Renal cortical epithelial cell (primary cell): ENCODE measurements at places on chromosomes 16 and 17.

DNA sequence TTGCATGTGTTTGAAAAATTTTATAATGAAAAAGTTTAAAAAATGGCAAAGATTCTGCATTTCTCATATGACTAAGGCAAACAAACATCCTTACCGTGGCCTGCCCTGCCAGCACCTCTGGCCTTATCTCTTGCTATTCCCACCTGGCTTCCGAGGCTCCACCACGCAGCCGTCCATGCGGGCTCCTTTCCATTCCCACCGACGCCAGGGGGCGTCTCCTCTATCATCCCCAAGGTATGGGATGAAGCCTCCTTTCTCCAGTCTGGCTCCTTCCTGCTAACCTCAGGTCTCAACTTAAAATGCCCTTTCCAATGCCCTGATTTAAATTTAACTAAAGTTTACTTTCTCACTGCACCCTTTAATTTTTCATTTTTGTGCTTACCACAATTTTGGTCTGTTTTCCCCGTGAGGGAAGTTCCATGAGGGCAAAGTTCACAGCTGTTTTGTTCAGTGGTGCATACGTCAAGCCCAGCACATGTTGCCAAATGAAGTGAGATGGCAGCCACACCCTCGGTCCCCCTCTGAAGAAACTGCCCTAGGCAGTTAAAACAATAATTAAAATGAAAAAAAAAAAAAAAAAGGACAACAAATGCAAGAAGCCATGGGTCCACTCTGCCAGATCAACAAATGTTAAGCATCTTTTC, 13.3 kb upstream of the SDK2 start:
- DNase-seq, result peak; percentile 5

DNA sequence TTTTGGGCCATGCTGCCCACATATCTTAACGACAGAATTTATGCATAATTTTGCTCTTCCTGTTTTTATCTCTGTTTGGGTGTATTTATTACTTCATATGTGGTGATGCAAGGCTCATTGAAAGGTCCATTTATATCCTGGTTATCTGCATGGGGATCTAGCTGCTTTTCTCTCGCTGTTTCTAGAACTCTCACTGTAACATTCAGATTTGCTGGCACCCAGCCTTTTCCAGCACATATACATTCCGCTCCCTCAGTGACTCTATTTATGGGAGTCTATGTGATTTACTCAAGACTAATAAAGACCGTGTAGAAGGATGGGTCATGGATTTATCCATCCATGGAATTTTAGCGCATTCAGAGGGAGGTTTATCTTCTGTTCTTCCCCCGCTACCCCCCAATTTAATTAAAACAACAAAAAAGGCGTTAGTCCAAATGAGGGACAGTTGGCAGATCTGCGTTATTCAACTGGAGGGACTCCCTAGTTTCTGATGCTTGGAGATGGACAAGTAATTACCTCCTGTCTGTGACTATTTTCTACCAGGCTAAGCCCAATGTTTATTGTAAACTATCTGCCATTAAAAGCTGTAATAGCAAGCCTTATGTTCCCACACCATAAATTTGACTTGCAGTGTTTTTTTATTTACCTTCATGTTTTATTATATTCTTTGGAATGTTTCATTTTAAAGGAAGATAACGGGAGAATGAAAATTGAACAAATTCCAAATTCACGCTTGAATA, 19.8 kb upstream of the MARCHF10 start:
- DNase-seq, result no peak

GRCh38 chr16:47947723-47948122, 208.1 kb downstream of the ABCC12 start:
- DNase-seq, result no peak

DNA sequence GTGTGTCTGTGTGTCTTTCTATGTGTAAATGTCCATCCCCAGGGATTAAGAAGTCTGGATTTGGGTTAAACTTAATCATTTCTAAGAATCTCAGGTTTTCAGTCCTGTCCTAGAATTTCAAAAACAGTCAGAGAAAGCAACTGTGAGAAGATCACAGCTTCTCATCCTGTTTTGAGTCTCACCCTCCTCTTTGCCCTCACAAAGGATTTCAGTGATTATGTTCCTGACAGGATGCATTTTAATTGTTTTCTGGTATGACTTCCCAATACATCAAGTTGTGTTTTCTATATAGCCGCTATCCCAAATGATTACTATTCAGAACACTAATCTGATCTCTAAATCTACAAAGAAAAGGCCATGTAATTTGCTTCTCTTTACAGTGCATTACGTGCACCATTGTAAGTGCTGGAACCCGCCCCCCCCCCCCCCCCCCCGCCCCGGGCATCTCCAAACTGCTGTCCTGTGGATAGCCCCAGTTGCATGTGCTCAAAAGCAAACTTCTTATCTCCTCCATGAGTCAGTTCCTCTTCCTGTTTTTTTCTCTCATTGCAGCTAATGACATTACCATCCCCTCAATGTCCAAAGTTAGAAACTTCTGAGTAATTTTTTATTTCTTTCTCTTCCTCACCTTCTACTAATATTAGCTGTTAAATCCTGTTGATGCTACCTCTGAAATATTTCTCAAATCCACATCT, 73.9 kb downstream of the CDH13 start:
- no peak for DNase-seq

GRCh38 chr17:71342737-71343136, 778.1 kb upstream of the SOX9 start:
- no peak for DNase-seq

DNA sequence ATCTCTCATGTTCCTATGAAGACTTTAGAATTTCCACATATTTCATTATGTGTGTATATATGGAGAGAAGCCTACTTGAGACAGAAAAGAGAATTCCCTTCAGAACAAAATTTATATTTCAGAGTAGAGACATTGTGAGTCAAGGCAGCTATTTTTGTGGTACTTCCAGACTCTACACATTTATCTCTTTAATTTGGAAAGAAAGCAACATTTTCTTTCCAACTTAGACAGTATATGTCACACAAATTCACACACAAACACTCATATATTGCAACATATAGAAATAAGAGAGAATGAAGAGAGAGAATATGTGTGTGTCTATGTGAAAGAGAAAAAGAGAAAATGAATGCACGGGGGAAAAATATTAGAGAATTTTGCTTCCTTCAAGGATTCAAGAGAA, 158.8 kb downstream of the CDH8 start:
- no peak for DNase-seq

GRCh38 chr17:47697906-47698711, 4.1 kb downstream of the TBKBP1 start:
- DNase-seq, result no peak

GRCh38 chr17:80691784-80692183, 147.1 kb downstream of the RPTOR start:
- DNase-seq, result no peak

- no peak for DNase-seq
These were observed 469.3 kb downstream of the TOX3 start for GRCh38 chr16:52077607-52078006.

GRCh38 chr17:55773671-55774070, 22.8 kb downstream of the PCTP start:
- no peak for DNase-seq

- no peak for DNase-seq
These were observed 5.7 kb upstream of the CEP131 start for GRCh38 chr17:81228420-81228819.

DNA sequence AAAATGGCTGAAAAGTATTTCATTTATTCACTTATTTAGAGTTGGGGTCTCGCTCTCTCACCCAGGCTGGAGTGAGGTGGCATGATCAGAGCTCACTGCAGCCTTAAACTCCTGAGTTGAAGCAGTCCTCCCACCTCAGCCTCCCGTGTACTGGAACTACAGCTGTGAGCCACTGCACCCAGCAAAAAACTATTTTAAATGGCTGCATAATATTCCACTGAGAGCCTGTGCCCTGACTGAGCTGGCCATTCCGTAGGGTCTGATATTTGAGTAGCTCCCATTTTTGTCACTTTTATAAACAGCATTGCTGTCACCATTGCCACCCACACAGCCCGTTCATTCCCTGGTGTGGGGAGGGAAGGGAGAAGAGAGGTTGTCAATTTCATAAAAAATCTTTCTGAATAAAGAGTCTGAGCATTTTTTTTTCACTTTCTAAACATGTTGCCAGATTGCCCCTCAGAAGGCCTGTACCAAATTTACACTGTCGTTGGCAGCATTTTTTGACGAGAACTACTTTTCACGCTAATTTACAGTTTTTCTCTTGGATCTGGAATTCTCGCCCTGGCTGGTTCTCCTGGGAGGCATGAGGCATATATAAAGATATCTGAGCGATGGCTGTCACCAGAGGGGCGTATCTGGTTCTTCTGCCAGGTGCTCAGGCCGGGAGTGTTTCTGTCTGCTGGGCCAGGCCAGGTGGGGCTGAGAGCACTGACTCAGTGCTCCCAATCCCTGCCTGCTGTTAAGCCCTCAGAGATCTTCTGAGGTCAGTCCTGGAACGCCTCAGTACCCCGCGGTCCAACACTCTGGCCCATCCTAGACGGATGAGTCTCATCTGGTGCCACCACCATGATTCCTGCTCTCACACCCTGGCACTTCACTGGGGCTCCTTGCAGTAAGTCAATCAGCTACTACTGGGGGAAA, 7.2 kb upstream of the KIFC3 start:
- no peak for DNase-seq

DNA sequence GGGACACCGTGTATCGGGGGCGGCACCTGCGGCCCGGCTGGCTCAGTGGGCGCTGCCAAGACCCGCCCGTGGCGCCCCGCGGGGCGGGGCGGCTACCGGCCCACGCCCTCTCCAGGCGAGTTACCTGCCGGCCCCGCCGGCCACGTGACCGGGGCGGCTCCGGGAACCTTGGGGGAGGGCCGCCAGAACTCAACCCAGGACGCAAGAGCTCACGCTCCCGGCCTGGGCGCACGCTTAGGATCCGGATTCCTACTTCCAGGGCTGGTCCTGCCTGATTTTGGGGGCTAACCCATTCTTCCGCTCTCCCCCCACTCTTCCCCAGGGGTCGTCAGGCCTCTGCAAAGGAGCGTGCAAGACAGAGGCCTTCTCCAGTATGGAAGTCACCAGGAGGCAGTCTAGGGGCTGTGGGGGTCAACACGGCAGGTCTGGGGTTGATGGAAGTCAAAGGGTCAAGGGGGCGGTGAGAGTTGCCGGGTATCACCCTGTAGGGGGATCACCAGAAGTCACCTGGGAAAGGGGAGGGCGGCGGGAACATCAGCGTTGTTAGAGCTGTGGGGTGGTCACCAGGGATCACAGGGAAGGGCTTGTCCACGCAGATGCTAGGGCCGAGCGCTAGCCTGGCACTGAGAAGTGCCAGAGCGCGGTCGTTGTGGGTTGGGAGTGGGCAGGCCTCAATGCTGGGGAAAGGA, 354 bp upstream of the ESRP2 start:
- peak; percentile 23 for DNase-seq

- no peak for DNase-seq
These were observed 1.4 kb downstream of the CBLN1 start for GRCh38 chr16:49280105-49280741.

- DNase-seq, result peak; percentile 91
These were observed 24.1 kb upstream of the KRT24 start for GRCh38 chr17:40727447-40728231.

DNA sequence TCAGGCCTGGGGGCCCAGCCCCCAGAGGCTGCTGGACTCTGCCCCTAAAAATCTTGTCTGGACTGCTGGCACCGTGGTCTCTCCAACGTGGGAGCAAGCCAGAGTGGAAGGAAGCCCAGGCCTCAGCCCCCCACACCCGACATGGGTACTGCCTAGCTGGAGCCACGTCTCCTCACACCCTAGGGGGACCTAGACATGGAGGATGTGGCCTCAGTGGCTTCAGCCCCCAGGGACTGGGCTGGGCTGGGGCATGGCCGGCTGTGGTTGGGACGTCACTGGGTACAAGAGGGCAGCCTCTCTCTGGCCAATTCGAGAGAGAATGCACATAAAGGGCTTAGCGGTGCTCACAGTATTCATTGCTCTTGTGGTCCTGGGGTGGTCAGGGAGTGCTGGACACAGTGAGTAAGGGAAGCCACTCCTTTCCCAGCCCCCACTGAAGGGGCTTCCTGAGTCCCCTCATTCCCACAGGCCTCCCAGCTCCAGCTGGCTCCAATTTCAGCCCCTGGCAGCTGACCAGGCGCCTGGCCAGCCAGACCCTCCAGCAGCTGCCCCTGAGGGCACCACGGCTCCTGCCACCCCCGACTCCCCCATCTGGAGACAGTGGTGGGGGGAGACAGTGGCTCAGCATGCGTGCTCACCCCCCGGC, 1.1 kb downstream of the CDH15 start:
- no peak for DNase-seq

DNA sequence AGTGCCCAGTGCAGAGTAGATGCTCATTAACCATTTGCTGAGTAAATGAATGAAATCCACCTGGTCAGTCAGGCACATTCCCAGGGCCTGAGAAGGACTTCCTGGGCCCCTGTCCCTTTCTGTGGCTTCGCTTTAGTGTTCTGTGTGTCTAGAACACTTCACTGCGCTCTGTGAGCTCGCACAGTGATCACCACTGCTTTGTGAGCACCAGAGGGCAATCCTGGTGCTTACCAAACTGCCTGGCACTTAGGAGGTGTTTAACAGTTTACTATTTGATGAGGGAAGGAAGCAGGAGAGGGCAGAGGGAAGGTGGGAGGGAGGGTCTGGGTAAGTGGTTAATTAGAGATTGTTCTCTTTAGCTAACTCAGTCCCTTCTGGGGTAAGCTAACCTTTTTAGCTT, 26.2 kb downstream of the SALL1 start:
- DNase-seq, result no peak

GRCh38 chr17:51391982-51392654, 131.8 kb downstream of the UTP18 start:
- DNase-seq, result peak; percentile 3

DNA sequence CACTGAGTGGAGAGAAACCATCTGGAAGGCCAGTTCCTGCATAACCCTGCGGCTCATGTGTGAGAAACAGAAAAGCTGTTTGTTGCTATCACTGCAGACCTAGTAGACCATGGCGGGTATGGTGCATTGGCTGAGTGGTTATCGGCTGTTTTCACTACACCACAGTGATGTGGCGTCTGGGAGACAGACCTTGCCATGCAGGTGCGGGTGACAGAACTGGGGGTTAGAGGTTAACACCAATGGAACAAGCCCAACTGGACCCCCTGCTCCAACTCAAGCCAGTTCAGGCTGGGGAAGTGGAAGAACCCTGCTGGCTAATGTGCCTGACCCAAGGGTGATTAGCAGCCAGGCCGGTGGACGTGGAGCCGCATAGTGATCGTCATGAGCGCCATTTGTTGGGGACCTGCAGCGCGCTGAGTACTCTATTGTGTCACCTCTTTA, 91.9 kb downstream of the IRF8 start:
- no peak for DNase-seq

GRCh38 chr16:88610080-88610479, 28.3 kb upstream of the IL17C start:
- DNase-seq, result no peak

- DNase-seq, result no peak
These were observed 145.6 kb upstream of the RCVRN start for GRCh38 chr17:10050597-10051101.
